ENCODE measurements at places on chromosomes 2 and 18.

DNA sequence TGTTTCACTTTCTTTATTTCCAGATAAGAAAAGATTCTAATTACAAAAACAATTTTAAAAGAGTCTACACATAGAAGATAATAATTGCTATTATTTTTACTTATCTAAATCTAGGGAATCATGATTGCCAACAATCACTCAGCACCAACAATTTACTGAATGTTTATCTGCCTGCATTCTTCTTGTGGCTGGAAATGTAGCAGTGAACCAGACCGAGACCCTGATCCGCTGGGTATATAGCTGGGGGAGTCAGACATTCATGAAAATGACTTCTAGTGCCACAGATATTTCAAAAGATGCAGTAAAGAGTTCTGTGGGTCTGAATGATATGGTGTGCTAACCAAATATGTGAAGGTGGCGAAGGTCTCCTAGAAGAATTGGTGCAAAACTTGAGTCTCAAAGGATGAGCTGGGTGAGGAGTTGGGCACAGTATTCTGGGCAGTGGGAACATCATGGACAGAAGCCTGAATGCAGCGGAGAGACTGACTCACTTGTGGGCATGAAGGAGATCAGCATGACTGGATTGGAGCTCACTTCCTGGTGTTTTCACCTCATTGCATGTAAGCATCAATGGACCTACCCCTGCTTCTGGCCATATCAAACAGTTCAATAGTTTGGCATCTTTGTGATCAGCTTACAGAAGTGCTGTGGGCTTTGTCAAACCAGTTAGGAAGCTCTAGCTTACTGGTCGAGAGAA lies 26.1 kb upstream of the FN1 start:
- DNase-seq: no peak

DNA sequence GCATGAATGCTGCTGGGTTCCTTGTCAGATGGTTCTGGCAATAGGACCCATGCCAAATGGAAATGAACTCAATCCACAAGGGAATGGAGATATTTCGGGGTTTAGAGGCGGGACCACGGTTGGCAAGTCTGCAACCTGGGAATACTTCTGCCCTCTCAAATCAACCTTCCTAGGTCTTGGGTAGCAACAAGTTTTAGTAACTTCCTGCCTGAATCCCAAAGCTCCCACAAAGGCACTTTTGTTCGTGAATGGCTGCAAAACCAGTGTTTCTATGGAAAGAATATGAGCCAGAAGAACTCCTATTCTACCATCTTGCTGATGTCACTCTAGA lies 790.1 kb upstream of the SLC8A1 start:
- DNase-seq: no peak

GRCh38 chr2:238081561-238081960 lies 18.6 kb upstream of the ESPNL start:
- no peak for DNase-seq

DNA sequence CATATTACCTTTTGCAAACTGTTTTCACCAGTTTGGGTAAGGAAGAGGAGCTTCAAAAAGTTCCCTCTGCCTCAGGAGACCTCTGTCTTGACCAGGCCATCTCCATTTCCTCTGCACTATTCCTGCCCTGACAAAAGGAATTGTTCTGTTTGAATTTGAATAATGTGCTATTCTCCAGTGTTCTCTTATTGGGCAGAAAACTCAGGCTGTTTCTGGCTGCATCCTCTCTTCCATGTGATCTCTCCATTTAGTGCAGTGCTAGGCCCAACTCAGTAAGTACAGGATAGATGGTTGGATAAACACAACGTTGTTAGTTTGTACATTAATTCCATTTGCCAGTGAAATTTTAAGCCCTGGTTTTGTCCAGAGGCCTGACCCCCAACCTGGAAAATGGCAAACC lies 102.2 kb upstream of the CELF4 start:
- DNase-seq: no peak

DNA sequence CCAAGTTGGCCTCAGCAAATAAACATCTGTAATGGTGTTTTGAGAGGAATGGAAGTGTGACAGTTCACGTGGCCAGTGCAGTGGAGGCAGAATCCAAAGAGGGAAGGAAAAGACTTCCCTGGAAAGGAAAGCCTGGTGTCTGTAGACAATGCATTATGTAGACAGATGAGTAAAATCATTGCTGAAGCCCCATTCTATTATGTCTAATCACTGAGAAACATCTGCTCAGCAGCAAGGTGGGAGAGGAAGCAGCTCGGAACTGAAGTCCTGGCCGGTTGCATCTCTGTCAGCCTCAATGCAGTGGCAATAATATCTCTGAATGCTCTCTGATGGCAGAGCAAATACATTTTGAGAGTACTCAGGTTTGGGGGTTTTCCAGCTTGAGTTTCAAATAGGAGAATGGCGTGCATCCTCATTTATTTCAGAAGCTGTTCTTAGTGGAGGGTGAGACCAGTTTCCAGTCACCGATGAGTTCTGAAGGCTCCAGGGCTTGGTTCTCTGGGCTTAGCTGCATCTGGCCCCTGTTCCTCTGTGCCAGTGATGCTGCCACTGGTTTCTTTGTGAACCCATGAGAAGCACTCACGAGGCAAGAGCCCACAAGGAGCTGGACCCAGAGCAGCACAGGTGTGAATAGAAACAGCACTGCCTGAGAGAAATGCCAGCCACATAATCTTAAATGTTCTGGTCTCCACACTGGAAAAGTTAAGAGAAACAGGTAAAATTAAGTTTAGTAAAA lies 63.3 kb downstream of the RPIA start:
- DNase-seq: no peak

- DNase-seq: no peak
Measured at GRCh38 chr2:172440795-172441194, 13.4 kb downstream of the ITGA6 start.

GRCh38 chr18:46596119-46596518 lies 60.9 kb downstream of the LOXHD1 start:
- peak; percentile 30 for DNase-seq

DNA sequence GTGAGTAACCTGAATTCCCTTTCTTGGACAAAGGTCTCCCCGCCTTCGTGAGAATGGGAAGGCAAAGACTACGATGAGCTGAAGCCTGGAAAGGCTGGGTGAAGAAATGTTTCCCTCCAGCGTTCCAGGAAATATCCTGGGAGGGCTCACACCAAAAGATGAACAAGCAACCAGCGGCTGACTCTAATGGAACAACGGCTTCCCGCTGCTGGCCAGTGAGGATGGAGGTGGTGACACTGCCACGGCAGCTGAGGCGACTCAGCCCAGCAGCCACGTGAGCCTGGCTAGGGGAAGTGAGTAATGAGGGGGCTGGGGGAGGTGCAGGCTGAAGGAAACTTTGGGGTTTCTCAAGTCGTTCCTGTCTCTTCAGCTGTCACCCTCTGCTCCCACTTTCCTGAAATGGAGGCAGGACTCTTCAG lies 105.0 kb upstream of the SMAD7 start:
- peak; percentile 88 for DNase-seq

GRCh38 chr2:69584127-69584889 lies 59.2 kb downstream of the AAK1 start:
- peak; percentile 29 for DNase-seq
